ENCODE measurements at places on chromosomes 3 and 15.

GRCh38 chr3:16871915-16872842 lies 12.6 kb upstream of the PLCL2 start:
- DNase-seq, result no peak

- DNase-seq, result no peak
Measured at GRCh38 chr3:66622756-66623457, 122.1 kb upstream of the LRIG1 start.

DNA sequence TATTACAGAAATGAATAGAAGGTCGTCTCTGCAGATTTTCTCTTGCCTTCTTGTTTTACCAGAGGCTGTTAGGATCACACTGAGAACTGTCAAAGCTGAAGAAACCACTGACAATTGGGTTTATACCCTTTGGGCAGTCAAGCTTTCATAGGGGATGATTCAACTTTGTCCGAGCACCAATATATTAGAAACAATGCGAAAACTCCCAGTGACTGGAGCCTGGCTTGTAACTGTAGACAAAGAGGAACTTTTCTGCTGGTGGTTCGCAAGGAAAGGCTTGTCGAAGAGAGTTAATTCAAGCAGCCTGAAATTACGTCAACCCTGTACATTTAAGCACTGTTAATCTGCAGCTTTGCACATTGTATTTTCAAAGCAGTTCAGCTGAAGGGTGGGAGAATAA lies 193.2 kb upstream of the ZNF385D start:
- DNase-seq, result no peak

DNA sequence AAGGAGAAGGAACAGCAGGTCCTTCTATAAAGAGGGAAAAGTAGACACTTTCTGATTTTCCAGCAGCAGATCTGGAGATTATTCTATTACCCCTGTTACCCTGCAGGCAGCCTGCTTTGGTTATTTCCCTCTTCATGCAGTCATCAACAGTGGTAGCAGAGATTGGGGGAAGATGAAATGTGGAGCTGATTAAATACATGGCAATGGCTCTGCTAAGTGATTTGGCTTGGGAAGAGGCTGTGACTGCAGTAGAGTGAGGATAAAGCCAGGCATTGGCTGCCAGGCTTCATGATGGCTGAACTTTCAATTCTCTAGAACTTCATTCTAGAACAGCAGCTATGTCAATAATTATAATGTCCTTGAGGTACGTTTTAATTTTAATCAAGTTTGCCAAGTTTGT lies 29.1 kb downstream of the PTX3 start:
- DNase-seq, result no peak

DNA sequence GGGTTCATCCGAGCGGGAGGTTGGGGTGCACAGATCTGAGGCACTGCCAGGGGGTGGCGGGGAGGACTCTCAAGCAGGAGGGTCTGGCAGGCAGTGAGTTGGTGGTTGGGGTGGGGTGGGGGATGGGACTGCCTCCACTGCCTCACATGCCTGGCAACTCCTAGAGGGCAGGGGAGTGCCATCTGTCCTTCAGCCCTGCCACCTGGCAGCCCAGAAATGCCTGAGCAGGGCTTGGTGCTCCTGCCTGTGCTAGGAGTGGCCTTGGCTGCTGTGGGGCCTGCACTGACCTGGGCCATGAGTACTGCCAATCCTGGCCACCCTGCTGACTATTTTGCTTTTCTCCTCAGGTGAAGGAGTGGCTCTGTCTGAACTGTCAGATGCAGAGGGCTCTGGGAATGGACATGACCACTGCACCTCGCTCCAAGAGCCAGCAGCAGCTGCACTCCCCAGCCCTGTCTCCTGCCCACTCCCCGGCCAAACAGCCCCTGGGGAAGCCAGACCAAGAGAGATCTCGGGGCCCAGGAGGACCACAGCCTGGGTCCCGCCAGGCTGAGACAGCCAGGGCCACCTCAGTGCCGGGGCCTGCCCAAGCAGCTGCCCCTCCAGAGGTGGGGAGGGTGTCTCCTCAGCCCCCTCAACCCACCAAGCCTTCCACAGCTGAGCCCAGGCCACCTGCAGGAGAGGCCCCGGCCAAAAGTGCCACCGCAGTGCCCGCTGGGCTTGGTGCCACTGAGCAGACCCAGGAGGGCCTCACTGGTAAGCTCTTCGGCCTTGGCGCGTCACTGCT lies 32.0 kb upstream of the APEH start:
- DNase-seq, result no peak

GRCh38 chr15:77545058-77545457 lies 87.7 kb downstream of the LINGO1 start:
- DNase-seq, result no peak

DNA sequence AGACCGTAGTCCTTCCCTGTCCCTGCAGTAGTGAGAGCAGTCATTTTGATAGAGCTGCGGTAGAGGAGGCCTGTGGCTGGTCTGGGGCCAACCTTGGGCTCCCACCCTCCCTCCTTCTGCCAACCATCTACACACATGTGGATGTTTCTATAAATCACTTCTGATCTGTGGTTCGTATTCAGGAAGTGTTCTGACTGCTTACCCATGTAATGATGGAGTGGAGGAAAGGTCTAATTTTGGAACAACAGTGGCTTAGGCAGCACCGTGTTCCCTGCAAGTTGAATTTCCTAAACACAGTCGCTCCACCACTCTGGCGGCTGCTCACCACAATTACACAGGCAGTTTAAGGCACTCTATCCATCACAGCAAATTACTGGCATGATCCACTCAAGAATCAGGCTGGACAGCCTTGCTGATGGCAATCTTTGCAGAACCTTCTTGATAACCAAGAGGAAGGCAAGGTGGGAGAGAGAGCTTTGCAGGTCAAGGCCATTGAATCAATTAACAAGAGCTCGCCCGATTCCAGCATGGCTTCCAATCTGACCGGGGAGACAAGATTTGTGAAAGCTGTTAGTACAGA lies 104.7 kb upstream of the VEPH1 start:
- DNase-seq, result no peak

GRCh38 chr3:196712514-196713413 lies 587 bp downstream of the PIGX start:
- DNase-seq, result no peak

- peak; percentile 81 for DNase-seq
Measured at GRCh38 chr3:193240850-193241706, at the start of gene PLAAT1. Gene PLAAT1, plus strand, starts transcription at chr3:193241222. Its CDS starts 14,429 bp downstream, at chr3:193255651.

GRCh38 chr15:45454814-45455213 lies 67.7 kb downstream of the SLC30A4 start:
- DNase-seq, result peak; percentile 15

DNA sequence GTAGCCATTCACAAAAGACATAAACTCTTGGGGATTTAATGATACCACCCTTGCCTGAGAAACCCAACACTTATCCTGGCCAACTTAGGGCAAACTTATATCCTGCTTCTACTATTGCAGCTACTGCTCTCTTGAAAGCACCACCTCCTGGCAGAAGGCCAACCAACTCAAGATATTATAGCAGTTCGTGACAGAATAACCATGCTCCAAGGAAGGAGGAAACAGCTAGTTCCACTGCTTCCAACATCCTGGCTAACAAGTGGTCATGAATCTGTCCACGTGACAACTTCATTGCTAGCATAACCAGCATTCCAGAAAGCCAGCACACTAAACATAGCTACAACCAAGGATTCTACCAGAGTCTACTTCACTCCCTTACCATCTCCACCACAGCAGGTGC lies 1037.5 kb downstream of the TBL1XR1 start:
- DNase-seq, result no peak

DNA sequence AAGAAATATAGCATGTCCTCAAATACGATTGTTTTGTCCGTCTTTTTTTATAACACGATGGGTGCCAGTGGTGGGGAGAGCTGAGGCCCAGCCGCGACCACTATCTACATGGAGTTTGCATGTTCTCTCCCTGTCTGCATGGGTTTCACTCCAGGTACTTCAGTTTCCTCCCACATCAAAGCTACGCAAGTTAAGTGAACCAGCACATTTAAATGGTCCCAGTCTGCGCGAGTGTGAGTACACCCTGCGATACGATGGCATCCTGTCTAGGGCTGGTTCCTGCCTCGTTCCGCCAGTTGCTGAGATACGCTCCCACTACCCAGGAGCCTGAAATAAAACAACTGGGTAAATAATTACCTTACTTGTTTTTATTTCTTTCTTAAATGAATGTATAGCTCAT lies 40.6 kb downstream of the ATP13A3 start:
- DNase-seq, result no peak

DNA sequence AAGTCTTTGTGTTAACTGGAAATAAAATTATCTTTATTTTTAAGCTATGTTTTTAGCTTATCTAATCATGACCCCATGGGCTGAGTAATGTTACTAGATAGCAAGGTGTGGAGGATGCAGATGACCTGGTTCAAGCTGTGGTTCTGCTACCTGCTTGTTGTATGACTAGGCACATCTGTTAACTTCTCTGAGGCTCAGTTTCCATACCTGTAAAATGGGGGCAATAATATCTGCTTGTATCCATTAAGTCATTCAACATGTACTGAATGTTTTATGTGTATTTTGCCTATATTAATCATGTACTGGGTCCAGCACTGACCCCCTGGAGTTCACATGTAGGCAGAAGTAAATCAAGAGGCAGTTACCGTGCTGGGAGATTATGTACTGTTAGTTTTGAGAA lies 51.5 kb downstream of the CEMIP start:
- no peak for DNase-seq

GRCh38 chr3:129908417-129908816 lies 14.9 kb upstream of the TMCC1 start:
- DNase-seq, result no peak

DNA sequence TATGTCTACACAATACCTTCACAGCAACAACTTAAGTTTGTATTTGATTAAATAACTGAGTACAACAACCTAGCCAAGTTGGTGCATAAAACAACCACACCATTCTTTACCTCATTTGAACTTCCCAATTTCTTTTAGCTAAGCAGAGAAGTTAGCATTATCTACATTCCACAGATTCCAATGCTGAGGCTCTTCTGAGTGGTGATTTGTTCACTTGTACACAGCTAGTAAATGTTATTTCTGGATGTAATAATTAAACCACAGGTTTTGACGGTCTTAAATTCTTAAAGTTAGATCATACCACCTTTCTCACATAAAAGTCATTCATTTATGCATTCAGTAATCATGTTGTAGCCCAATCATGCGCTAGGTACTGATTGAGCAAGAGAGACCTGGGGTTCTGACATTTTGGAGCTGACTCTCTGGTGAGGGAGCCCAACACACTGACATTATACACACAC lies 102.5 kb downstream of the SST start:
- DNase-seq, result no peak

- no peak for DNase-seq
Measured at GRCh38 chr3:195760345-195761122, 39.8 kb downstream of the MUC20 start.

DNA sequence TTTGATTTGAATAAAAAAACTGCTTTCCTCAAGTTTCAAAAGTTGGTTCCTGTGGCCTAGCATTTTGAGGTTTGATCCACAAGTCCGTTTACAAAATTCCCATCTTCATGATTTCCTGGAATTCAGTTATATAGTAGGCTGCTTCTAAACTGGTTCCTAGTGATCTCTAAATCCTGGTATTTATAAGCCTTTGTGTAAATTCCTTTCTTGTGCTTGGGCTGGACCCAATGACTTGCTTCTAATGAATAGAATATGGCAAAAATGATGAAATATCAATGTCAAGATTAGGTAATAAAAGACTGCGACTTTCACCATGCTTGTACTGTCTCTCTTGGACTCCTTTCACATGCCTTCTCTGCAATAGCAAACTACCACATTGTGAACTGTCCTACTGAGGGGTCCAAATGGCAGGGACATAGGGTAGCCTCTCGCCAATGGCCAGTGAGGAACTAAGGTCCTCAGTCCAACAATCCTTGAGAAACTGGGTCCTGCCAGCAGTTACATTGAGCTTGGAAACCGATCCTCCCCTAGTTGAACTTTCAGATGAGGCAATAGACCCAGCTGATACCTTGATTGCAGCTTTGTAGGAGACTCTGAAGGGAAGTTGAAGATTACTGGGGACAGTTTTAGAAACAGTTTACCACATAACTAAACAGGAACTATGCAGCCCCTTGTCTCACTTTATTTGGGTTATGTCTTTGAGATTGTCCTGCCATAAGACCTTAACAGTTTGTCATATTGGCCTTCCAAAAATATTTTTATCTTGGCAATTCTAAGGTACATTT lies 303.9 kb upstream of the TBC1D5 start:
- no peak for DNase-seq

DNA sequence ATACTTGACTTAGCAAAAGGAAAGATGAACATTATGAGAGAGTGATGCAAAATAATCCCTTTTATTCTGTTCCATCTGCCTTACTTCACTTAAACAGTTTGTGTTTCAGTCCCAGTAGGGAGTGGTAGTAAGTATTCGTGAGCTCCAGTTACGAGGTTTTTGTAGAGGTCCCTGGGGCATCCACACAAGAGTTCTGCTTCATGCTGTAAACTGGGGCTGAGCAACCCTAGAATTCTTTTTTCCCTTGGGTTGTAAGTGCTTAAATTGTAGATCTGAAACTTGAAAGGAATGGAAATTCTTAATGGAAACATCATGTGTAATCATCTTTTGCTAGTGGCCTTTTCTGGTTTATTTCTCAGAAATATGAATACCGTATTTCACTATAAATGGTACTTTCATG lies 79.5 kb downstream of the SEMA6D start:
- no peak for DNase-seq

GRCh38 chr15:51322621-51323296 lies 15.6 kb downstream of the CYP19A1 start:
- no peak for DNase-seq

DNA sequence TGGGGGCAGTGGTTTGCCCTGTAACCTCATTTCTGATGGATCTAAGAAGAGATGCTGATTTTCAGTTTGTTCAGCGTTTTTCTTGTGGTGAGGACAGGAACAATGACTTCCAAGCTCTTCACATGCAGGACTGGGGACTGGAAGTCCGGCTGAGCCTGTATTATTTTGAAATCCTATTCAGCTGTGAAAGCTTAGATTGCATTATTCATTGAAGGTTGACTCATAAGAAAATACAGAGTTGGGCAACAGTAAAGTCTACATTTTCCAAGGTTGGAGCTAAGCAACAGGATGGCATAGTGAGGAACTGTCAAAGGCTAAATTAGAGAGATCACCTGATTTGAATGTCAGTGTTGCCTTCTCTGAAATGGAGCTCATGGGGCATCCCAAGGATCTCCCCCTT lies 230.9 kb upstream of the FEZF2 start:
- no peak for DNase-seq

DNA sequence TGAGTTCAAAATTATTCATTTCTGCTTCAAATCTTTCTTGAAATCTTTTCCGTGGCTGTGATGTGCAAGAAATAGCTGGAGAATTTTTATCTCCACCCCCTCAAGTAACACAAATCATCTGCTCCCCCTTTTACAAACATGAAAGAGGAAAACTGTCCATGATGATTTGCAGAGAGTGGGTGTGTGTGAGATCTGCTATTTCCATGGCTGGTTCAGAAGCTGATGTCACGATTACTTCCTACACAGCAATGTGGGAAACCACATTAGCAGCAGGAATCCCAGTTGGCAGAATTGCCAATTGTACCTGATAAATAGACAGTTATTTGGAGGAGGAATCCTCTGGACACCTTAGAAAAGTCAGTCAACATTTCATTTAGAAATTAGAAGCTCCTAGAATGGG lies 75.2 kb upstream of the GRM7 start:
- DNase-seq, result no peak

Data from NCI-H2029 (cell line).